ENCODE measurements at places on chromosomes 7 and 10. TPM values are rescaled to one million over a fixed set of nuclear protein-coding genes. Genes with fewer than 3 reads are reported as not detected.

DNA sequence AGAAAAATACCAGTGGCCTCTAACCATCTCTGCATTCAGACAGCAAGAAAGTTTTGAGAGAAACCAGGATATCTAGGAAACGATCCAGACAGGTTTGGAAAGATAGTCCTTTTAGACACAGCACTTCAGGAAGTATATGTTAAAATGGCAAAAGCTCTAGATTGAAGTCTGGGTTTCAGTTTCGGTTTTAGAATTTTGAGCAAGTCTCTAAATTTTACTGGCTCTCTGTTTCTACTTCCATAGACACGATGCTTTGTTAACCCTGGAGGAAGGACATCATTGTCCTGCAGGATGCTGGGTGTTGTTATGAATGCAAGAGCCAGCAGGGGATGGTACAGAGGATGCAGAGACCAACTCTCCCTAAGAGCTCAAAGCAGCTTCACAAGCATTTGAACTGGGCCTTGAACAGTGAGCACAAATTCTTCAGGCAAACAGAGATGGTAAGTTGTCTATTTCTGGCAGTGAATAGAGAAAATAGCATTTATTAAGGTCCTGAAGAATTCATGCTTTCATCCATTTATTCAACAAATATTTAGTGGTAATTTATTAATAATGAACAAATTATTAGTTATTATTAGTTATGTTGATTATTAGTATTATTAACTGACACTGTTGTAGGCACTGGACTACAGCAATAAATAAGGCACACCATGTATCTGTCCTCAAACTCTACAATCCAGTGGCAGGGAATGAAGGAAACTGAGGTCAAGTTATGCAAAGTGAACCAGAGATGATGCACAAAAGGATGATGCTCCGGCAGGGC is 152.7 kb upstream of the NRP1 start:
- no peak for DNase-seq

DNA sequence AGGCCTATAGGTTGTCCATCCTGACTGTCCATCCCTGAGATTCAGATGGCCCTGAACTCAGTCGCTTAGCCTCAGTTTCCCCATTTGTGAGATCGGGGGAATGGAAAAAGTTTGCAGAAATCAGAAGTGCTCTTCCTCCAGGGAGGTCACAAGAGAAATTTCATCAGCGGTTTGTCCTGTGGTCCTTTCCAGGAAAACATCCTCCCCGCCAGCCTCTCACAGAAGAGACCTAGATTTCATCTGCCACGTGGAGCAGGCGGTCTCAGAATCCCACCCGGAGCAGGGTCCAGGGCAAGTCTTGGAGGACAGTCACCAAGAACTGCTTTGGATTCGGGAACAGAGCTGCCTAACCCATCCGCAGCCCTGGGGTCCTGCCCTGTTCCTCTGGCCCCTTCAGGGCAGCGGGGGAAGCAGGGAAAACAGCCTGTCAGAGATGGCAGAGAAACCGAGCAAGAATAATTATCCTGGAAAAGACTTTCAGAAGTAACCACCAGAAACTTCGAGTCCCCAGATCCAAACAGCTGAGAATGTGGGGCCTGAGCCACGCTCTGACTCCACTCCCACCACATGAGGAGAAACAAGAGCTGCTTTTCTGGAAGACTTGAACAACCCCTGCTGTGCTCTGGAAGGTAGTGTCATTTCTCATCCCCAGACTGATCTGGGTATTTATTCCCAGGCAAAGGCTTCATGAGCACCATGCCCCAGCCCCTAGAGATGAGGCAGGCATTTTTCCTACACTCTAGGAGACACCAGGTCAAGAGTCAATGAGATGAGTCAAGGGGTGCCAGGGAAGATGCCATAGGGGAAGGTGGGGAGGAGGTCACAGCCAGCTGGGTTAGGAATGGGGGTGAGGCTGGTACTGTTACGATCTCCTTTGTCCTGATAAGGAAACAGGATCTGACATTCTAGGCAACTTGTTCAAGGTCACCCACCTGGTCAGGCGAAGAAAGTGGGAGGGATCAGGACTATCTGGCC is 1.1 kb upstream of the TNS3 start:
- DNase-seq, result no peak

GRCh38 chr10:97685395-97685958 is 1.6 kb downstream of the AVPI1 start:
- DNase-seq, result no peak

DNA sequence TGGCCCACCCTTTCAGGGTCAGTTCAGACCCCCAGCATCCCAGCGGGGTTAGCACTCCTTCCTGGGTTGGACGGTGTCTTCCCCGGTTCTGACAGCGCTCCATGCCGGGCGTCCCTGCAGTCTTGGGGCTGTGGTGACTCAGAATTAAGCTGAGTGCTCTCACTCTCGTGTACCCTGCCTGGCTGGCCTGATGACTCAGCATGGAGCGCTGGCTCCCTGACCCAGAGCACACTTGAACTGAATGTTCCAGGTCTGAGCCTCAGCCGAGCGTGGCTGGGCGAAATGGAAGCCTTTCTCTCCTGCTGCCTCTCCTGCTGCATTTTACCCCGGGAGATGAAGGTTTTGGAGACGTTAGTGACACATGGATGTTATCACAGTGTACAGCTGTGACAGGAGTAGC is 7.1 kb downstream of the BAG3 start:
- DNase-seq, result peak; percentile 87

- DNase-seq, result no peak
Measured at GRCh38 chr7:2928613-2929311, 84.7 kb upstream of the GNA12 start.

MUC12 gene
- 2.1 TPM for total RNA-seq

GNG11 gene
- total RNA-seq, result 9.1 TPM

Measured in ureter (tissue), 1 donor.